Glutamatergic neuron (in vitro differentiated cells): ENCODE measurements at places on chromosomes 4 and X.

GRCh38 chr4:87493115-87493514 lies 36.1 kb downstream of the SPARCL1 start:
- no peak for DNase-seq

DNA sequence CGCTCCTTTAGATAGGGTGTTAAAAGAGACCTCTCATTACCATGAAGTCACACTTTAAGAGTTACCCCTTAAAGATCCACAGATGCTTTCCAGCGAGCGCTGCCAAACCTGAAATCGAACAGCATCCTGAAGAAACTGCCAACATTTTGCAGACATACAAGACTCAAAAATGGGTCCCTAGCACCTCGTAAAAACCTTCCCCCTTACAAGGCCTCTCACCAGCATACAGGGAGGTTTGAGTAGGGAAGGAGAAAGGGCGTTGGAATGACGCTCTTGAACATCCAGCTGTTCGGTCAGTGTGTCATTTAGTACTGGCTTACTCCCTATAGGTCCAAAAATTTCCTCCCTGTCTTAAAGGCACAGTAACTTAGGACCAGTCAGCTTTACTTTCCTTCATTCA lies 45.3 kb upstream of the PGRMC1 start:
- no peak for DNase-seq

GRCh38 chr4:7585768-7586167 lies 151.0 kb upstream of the PSAPL1 start:
- DNase-seq, result no peak

DNA sequence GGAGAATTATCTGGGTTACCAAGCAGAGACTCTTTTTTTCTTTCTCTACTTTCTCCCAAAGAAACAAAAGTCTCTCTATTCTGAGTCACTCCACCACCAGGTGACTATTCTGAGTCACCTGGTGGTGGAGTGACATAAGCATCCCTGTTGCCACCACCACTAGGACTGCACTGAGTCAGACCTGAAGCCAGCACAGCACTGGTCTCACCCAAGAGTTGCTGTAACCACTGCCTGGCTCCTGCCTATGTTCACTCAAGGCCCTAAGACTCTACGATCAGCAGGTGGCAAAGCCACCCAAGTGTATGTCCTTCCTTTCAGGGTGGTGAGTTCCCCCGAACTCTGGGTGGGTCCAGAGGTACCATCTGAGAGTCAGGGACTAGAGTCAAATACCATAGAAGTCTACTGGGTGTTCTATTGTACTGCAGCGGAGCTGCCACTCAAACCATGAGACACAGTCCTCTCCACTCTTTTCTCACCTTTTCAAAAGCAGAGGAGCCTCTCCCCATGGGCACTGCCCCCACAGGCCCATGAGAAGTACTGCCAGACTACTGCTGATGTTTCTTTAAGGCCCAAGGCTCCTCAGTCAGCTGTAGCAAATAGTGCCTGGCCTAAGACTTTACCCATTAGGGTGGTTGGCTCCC lies 209.6 kb upstream of the IRS4 start:
- DNase-seq, result no peak

DNA sequence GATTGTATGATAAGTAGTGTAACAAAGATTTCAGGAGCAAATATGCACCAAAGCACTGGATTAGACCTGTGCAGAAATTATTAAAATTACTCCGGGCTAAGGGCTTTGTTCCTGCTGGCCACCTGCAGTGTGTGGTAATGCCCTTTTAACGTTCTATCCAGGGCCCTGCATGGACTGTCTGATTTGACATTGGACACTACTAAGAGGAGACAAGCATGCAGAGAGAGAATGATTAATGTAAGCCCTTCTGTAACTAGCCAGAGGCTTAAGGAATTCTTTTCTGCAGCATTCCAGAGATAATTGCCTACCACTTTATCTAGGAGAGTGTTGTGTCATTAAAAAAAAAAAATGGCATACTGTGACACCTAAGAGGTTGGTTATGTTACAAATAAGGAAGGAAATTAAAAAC lies 117.0 kb downstream of the PCDH7 start:
- no peak for DNase-seq

GRCh38 chrX:150282953-150283352 lies 80.2 kb upstream of the MAMLD1 start:
- no peak for DNase-seq

GRCh38 chrX:150700107-150700506 lies 6.9 kb downstream of the MTMR1 start:
- no peak for DNase-seq

GRCh38 chr4:9996319-9997110 lies 24.8 kb downstream of the SLC2A9 start:
- DNase-seq, result no peak

- DNase-seq, result no peak
Observed at GRCh38 chrX:30824275-30824674, 64.8 kb downstream of the TAB3 start.

DNA sequence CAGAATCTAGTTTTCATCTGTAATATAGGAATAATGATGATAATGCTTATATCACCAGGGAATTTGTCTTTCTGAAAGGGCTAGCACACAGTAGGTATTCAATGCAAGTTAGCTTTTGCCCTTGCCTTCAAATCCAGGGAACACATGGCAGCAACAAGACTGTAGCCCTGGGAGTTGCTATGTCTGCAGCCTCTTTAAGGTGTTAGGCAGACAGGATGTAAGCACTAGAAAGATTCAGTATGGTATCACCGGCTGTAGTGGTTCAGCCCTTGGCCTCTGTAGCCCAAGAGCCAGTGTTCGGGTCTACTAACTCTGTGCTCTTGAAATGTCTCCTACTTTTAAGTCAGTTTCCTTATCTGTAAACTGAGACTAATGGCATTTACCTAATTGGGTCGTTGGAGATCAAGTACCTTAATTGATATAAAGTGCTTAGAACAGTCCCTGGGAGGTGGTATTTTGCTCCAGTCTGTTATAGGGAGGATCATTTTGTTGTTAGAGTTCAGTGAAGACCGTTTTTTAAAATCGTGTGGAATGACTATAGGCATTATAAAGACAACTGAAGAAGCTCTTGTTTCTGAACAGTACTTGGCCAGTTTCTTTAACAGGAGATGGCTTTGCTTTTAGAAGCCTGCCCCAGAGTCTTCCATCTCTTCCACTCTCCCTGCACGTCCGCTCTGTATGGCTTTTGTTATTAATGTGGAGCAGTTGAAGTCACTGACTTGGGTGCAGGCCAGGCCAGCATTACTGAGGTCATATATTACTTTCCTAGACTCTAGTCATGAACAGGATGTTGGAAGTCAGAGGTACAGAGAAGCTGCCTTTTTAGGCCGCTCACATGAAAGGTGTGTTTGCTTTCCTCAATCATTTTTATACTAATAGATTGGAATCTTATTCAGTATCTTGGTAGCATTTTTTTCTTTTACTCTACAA lies 44.8 kb downstream of the GAB1 start:
- no peak for DNase-seq

DNA sequence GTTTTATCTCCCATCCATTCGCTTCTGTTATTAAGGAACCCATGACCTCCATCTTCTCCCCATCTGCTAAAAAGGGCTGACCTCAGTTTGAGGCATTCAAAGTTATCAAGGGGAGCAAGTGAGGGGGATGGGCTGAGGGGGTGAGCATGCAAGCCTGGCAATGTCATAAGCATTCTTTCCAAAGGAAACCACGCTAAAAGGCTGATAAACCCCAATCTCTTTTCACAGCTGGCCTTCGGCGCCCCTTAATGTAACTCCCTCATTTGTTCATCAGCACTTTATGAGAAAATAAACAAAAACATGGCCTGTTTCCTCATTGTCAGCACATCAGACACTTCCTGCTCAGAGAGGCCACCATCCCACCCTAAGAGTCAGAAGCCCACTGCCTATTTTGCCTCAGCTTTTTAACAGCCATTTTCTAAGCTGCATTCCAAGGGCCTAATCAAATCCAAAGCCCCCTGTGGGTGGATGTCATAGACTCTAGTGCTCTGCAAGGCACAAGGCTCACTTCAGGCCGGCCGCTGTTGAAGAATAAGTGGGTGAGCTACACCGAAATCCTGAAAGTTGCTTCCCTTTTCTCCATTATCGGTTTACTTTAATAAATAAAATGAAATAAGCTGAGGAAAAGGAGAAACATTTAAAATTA lies 92.0 kb upstream of the SRD5A3 start:
- no peak for DNase-seq

DNA sequence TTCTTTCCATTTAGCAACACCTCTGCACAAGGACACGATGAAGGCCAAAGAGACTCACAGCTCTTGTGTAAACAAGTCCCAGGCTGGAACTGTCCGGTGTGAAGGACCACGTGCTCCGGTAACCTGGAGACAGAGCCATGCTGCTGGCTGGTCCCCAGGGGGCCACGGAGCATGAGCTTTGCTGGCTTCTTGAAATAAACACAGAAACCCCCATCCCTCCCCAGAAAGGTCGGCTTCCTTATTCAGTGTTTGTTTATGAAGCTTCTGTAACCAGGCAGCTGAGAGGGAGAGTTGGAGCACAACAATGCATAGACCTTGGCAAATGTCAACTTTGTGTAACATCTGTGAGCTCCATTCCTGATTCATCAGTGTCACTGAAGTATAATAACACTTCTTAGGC lies 109.4 kb downstream of the GPR143 start:
- no peak for DNase-seq

DNA sequence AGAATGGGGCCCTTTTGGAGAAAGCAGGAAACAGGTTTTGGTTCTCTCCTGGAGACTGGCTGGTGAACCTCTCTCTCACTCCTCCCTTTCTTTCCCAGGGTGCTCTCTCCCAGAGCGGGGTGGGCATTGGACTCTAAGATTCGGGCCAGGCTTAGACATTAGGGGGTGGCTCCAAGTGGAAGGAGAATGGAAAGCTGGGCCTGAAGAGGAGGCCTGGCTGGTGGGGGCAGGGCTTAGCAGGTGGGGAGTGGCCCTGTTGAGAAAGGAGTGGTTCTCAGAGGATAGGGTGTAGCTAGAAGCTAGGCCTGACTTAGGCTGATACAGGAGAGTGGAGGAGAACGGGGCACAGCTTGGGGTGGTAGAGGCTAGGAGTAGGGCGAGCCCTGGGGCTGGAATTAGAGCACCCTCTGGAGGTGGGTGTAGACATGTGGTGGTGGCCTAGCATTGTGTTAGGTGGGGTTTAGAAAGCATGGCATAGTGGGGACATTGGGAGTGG lies 5.7 kb downstream of the PLP2 start:
- no peak for DNase-seq
